Stimulated activated CD8-positive, alpha-beta memory T cell treated with anti-CD3 and anti-CD28 coated beads, Interleukin-7, amount 100 ng/mL, for 1 hour (primary cell): ENCODE measurements at places on chromosomes 11 and 22.

DNA sequence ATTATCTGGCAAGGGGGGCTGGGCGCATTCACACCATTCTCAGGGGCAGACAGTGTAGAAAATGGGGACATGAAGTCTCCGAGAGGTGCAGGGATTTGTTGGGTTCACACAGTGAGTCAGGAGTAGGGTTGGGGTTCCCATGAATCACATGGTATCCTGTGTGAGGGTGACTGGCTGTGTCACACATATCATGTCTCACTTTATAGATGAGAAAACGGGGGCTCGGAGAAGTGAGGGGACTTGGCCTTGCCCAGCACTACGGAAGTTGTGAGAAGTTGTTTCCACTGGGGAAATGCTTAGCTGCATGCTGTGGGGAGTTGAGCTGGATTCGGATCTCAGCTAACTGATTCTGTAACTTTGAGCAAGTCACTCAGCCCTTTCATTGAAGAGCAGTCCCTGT is 4.2 kb downstream of the GAL3ST3 start:
- DNase-seq = no peak

GRCh38 chr11:2198621-2199365 is 27.2 kb upstream of the TH start:
- DNase-seq = no peak

GRCh38 chr11:22304337-22304961 is 33.7 kb upstream of the SLC17A6 start:
- no peak for DNase-seq

GRCh38 chr11:12199231-12199948 is 89.0 kb downstream of the MICAL2 start:
- DNase-seq = no peak

GRCh38 chr11:95268391-95268790 is 37.4 kb upstream of the SESN3 start:
- no peak for DNase-seq

- no peak for DNase-seq
Measured at GRCh38 chr22:46746192-46746591, 8.1 kb upstream of the CERK start.

GRCh38 chr11:61905801-61906521 is 11.4 kb downstream of the RAB3IL1 start:
- DNase-seq = no peak

- DNase-seq = no peak
Measured at GRCh38 chr11:64428693-64429092, 69.7 kb downstream of the RPS6KA4 start.

GRCh38 chr11:108500169-108500568 is 2.0 kb upstream of the POGLUT3 start:
- no peak for DNase-seq

- DNase-seq = no peak
Measured at GRCh38 chr22:20639343-20639742, 131.9 kb downstream of the MED15 start.

GRCh38 chr22:32996702-32997101 is 61.5 kb downstream of the SYN3 start:
- no peak for DNase-seq

DNA sequence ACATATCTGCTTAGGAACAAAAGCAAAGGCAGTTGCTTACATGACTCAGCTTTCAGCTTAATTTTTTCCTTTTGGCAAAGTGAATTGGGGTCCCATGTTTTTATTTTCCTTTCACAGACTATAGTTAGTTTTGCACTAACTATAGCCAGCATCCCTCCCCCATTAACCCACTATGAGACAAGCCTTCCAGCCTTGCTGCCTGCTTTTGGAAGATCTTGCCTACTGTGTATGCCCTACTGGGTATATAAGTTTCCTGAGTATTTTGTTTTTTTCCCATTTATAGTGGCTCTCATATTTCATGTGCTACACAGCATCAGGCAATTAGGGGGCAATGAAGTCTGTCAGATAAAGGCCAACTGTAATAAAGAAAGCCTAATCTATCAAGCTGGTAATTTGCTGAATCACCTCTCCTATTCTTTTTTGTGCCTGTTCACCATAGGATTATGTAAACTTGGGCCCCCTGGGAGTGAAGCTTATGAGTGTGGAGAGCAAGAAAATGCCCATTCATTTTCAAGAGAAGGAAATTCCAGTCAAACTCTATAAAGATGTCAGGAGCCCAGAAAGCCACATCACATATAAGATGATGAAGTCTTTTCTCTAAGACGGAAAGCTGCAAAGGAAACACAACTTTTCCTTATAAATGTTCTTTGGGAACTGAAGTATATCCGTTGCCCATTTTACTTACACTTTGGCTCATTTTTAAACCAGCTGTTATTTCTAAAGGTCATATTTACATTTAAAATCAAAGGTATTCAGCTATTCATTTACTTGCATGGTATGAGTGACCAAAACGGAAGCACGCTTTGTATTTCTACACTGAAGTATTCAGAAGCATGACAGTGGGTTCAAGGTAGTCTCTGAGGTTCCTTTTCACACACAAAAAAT is 64.0 kb downstream of the CCDC83 start:
- no peak for DNase-seq

GRCh38 chr11:1289211-1289935 is 20.1 kb downstream of the TOLLIP start:
- no peak for DNase-seq

DNA sequence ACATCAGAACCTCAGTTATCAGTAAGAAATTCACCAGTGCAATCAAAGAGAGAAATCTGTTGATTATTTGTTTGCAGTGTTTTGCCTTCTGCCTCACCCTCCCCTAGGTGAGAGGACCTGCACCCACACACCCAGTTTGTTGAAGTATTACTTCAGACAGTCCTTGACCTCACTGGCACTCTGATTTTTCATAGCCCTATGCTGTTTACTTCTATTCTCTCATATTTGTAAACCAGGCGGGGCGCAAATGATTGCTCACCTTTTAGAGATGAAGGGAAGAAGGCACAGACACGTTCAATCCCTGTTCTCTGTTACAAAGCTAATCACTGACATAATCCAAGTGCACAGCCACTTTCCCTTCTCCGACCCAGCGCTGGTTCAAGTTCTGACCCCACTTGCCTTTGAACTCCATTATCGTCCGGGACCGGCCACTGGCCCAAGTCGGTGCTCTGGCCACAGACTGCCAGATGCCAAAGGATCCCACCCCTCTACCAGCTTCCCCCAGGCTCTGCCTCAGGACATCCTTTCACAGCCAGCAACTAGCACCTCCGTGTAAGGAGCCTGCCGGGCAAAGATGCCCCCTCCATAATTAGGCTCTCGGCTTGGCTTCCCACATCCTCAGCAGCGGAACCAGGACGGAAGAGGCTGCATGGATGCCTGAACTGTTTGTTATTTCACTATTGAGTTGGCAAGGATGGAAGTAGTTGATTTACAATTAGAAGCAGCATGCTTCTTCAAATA is 1.7 kb downstream of the ETS1 start:
- DNase-seq = no peak

- DNase-seq = no peak
Measured at GRCh38 chr11:57543593-57543992, 6.2 kb downstream of the SMTNL1 start.

DNA sequence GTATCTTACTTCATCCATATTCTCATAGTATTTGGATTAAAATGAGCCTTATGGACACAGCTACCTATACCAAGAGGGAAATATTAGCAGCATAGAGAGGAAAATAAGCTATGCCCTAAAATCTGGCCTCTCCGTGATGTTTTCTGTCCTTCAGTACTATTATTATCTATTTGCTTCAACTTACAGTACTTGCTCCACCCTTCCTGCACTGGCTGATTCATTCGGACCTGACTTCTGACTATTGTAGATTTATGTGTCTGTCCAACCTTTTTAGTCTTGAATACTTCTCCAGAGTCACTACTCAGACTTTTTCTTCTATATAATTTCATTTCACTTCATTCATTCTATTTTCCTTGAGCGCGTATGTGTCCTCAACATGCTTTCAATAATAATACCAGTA is 45.1 kb upstream of the SESN3 start:
- no peak for DNase-seq

- no peak for DNase-seq
Measured at GRCh38 chr11:24949406-24949805, 452.6 kb downstream of the LUZP2 start.

GRCh38 chr11:116733043-116733755 is 39.6 kb downstream of the BUD13 start:
- DNase-seq = no peak

DNA sequence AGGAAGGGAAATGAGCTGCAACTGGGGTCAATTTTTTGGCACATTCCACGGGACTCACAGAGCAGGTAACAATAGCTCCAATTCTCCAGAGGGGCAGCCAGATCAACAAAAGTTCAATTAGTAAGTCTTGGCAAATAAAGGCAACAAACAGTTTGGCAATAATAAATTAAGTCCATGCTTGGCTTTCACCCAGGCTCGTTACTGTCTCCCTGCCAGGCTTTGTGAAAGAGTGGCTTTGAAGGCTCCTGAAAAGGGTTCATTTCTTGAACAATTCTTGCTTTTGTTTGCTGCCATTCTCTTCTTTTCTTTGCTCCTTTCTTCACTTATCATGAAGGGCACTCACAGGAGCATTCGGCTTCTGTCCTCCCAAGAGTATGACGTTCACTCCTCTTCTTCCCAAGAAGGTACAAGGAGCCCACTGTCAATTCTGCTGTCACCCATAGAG is 123.3 kb downstream of the APIP start:
- DNase-seq = no peak

DNA sequence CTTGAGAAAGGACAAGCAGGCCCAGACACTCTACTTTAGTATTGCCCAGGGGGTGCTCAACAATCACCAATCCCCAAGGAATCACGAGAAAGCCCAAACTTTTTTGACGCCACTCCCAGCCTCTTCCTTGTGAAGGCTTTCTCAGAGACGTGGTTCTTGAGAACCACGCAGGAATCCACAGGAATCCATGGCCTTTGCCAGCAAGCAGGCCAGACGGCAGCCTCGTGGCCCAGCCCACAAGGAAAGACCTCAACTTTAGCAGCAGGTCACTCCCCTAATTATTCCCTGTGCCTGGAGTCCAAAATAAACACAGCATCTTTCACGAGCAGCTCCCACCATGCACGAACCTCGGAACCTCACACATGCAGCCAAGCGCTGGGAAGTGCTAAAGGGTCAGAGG is 104.2 kb downstream of the WT1 start:
- DNase-seq = no peak

DNA sequence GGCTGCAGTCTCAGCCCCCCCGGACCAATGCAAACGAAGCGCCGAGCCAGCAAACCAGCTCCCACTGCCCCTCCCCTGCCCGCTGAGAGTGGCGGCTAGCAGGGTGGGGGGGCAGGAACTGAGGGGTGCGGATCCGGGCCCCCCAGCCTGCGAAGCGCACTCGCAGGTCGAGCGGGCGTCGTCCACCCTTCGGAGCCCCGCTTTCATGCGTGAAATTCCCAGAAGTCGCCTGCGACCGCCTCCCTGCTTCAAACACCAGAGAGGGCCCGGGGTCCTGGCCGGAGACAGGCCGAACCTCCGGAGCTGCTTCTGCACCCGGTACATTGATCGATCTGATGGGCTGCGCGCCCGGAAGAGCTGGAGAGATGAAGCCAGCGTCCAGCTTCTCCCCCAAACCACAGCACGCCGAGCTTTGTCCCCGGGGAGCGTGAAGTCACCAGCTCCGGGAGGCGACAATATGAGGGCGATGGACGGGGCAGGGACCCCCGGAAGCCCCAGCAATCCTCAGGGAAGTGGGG is 646 bp upstream of the PATZ1 start:
- DNase-seq = peak; percentile 0

DNA sequence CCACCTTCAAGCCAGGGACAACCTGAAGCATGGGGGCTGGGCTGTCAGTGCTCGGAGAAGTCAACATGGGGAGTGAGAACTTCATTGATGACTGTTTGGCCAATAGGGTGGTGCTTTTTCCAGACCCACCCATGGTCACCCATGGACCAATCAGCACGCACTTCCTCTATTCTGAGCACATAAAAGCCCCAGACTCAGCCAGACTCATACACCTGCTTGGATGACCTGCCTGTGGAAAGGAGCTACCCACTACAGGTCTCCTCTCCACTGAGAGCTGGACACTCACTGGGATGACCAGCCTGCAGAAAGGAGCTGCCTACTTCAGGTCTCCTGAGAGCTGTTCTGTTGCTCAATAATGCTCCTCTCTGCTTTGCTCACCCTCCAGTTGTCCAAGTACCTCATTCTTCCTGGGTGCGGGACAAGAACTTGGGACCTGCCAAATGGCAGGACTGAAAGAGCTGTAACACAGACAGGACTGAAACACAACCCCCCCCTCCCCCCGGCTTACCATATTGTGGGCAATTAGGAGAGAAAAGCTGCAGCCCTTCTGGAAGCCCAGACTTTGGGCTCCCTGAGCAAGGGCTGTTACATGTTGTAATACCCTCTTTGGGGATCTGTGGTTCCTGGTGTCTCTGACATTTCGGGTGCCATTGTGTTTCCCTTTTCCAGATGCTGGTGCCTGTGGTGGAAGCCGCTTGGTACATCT is 44.4 kb upstream of the WNT11 start:
- no peak for DNase-seq

GRCh38 chr11:115896084-115896483 is 391.9 kb upstream of the CADM1 start:
- DNase-seq = no peak

DNA sequence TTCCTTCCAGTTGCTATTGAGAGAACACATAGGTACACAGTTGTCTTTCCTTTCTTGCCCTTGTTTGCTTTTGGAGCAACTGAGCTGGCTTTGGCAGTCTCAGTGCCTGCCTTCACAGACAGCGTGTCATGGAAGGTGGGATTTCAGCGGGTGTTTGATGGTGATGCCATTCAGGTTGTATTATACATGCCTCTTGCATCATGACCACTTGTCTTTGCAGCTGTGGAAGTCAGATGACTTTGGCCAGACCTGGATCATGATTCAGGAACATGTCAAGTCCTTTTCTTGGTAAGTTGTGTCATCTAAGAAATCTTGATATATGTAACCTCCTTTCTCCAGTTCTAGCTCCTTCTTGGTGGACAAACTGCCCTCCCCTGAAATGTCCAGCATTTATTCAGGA is 37.1 kb upstream of the SORL1-AS1 start:
- no peak for DNase-seq

DNA sequence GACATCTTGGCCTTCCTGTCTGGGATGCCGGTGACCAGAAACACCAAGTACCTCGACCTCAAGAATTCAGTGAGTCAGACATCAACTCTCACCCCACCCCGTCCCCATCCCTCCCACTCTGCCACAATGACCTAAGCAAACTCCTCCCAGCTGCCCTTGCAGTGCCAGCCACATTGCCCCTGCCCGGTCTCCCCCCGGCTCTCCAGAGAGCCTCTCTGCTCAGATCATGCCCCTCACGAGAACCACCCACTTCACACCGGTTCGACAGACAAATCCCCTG is 23.6 kb upstream of the MYRF start:
- DNase-seq = no peak

DNA sequence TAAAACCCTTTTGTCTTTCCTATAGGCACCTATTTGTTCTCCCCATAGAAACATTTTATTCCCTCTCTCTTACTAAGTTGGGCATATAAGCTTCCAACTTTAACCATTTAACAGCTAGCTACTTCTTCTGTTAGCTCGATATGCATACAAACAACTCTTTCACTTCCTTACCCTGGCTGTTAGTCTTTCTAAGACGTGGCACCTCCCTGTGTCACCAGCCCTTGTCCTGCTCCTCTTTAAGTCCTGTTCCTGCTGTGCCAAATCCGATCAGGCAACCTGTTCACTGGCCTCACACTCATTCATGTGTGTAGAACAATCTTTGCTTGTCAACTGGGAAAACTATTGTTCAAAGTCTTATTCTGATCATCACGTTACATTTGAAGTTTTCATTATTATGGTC is 1376.1 kb upstream of the TENM4 start:
- no peak for DNase-seq

GRCh38 chr22:24460418-24461089 is 33.2 kb downstream of the ADORA2A start:
- DNase-seq = no peak
